Activated B cell treated with CpG ODN at 0.5 μM for 24 hours (primary cell): ENCODE measurements at places on chromosomes 11 and 22.

- no peak for DNase-seq
Measured at GRCh38 chr22:29275167-29275566, 7.1 kb downstream of the EWSR1 start.

GRCh38 chr11:65790104-65790901, 3.4 kb downstream of the OVOL1 start:
- no peak for DNase-seq

DNA sequence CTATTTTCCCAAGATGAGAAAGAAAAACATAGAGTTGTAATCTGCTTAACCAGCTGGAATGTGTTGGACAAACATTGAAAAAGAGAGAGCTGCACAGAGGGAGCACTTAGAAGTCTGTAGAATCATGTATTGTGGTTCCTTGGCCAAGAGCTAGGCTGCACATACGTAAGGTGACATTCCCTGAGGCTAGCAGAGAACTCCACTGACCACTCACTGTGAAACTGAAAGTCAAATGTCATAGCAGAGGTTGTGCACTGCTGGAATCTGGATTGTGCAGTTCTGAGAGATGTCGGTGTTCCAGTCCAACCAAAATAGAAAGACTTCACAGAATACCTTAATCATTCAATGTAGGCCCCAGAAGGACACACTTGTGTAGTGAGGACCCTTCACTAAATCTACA, 772.8 kb upstream of the RAG2 start:
- no peak for DNase-seq

DNA sequence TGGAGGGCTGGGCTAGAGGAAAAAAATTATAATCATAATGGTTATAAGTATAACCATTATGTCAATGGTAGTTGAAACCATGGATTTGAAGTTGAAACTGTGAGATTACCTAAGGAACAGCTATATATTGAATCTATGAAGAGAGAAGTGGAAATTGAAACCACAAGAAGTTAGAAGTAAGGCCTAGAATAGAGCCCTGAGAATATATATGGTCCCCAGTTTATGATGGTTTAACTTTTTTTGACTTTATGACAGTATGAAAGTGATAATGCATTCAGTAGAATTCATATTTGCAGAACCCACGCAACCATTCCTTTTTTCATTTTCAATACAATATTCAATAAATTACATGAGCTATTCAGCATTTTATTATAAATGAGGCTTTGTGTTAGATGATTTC, 15.0 kb downstream of the AASDHPPT start:
- no peak for DNase-seq

DNA sequence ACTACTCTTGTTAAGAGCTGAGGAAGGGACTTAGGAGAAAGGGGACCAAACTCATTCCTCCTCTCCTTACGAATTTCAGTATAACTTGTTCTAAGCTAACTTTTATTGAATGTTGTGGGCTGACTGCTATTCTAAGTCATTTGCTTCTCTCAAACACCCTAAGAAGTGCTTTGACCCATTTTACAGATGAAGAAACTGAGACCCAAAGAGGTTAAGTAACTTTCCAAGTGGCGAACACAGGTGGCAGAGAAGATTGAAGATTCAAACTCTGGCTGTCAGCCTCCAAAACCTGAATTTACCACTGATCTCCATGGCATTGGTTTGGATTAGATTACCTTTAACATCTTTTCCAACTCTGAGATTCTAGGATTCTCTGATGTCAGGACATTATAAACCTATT, 52.2 kb downstream of the TIMP3 start:
- no peak for DNase-seq

DNA sequence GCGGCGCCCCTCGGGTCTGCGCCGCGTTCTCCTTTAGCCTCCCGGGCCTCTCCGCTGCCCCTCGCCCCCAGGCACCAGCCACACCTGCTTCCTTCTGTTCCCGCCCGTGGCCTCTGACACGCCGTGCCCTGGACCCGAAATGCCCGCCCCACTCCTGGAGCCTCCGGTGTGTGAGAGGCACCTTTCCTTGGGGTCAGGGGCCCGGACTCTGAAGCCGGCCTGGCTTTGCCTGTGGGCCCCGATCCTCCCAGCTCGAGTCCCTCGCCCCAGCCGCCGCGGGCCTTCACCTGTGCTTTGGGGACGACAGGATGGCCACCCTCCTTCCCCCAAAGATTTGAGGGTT, 661 bp upstream of the CDPF1 start:
- DNase-seq: no peak

DNA sequence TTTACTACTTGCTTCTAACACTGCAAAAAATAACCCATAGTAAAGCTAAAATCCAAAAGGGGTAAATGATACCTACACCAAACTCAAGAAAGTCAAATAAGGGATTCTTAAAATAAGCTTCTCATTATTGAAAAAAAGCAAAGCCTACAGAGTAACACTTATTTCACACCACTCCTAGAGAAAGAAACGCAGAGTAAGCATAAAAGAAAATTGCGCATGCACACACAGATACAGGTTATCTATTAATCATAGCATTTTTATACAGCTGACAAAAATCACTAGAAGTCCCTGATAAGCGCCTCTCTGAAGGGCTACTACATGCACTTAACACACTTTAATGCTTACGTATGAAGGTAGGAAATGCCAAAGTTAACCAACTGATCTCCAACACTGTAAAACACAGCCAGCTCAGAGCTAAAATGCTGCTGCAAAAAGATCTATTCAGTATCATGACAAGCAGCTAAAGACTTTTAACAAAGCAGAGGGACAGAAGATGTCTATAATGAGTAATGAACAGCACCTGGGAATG, 14.0 kb downstream of the RBFOX2 start:
- no peak for DNase-seq
